ENCODE measurements at places on chromosomes 2 and 18.

- DNase-seq, result no peak
Observed at GRCh38 chr18:39464006-39464405, 1898.4 kb upstream of the CELF4 start.

- DNase-seq, result no peak
Observed at GRCh38 chr2:180359522-180360282, 352.6 kb upstream of the CWC22 start.

GRCh38 chr2:101805152-101806088 lies 107.9 kb downstream of the MAP4K4 start:
- no peak for DNase-seq

- DNase-seq, result no peak
Observed at GRCh38 chr2:234211797-234212196, 161.3 kb downstream of the SPP2 start.

- no peak for DNase-seq
Observed at GRCh38 chr2:123532994-123533393, 492.1 kb upstream of the CNTNAP5 start.

DNA sequence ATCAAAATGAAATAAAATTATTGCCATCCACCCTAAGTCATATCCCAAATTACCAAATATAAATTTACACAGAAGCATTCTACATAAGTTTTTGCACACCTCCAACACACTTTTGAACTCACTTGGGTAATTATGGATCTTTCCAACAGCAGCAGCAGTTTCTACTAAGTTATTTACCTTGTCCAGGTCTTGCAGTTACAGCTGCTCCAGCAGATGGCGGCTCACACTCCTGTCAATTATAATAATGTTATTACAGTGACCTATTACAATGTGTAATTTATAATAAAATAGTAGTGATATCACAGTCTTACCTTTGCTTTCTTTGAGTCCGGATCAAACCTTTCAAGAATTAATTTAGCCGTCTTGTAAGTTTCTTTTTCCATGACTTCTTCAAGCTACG lies 37.9 kb downstream of the LNPK start:
- DNase-seq, result no peak

DNA sequence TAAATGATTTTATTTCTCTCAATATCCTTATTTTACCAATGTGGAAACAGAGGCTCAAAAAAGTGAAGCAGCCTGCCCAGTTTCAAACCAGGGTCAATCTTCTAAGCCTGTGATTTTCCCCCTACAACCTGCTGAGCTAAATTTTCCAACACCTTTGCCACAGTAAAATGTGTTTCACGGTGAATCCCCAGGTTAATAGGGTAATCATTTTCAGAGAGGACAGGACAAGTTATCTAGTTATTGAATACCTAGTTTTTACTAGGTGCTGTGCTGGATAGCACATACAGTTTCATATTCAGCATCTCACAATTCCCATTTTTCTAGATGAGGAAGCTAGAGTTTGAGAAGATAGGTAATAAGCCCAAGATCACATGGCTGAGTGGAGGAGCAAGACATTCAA lies 236.6 kb downstream of the PTH2R start:
- DNase-seq, result no peak

DNA sequence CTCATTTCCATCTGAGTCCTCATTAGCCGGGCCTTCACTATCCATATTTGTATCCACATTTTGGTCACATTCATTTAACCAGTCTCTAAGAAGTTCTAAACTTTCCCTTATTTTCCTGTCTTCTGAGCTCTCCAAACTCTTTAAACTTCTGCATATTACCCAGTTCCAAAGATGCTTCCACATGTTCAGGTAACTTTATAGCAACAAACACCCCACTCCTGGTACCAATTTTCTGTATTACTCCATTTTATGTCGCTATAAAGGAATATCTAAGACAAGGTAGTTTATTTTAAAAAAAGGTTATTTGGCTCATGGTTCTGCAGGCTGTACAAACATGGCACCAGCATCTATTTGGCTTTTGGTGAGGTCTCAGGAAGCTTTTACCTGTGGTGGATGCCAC lies 38.8 kb upstream of the AGFG1 start:
- no peak for DNase-seq
